Trophoblast cell (in vitro differentiated cells and primary cell): ENCODE measurements at places on chromosomes 2 and 18.

DNA sequence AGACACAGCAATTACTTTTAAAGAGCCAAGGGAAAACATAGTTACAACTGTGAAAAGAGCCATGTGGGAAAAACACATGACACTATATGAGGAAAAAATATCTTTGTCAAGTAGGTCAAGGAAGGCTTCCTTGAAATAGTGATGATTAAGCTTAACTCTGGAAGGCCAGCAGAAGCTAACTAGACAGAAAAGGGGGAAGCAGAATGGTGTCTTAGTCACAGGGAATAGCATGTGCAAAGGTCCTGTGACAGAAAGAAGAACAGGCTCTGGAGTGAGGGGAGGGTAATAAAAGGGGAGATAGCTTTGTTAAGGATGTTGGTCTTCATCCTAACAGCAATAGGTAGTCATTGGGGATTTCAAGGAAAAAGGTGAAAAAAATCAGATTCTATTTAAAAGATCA, 64.0 kb downstream of the ARHGAP25 start:
- no peak overlapping the region for H3K4me3 ChIP-seq
- no peak overlapping the region for H3K27ac ChIP-seq
- H3K36me3 ChIP-seq = no peaks in the 10 kb centered on the region

DNA sequence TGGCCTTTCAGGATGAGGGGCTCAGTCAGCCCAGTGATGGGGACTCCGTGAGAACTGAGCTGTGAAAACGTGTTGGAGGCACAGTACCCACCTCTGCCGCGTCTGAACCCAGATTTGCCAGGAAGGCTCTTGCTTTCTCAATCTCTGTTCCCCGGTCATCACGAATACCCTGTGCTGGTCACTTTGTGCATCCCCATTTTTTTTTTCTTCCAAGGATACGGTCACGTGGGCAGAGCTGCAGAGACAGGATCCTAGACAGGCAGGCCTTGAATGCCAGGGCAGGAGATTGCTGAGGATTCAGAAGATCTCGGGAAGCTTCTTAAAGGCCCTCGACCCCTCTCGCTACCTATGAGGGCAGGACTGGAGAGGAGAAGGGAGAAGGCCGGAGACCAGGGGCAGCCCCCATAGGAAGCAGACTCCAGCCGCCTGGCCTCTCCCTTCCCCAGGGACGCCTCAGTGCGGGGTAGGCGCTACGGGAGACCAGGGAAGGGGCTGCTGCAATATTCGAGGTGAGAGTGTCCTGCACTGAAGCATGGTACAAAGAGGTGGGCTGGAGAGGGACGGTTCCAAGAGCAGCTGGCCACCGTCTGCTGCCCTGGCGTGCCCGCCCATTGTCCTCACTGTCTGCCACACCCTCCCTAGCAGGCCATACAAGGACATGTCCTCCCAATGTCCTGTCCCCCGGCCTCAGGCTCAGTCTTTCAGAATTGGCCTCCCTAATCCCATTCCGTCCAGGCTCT, 29.0 kb upstream of the TAF1B start:
- H3K4me1 ChIP-seq = peaks cover 4% of the 10 kb centered on the region
- no peaks in the 10 kb centered on the region for H3K27me3 ChIP-seq
- DNase-seq = no peak
- no peak overlapping the region for H3K4me3 ChIP-seq
- H3K27ac ChIP-seq = no peak overlapping the region

- DNase-seq = peak; percentile 79
- no peaks in the 10 kb centered on the region for H3K36me3 ChIP-seq
- no peaks in the 10 kb centered on the region for H3K27me3 ChIP-seq
- H3K27ac ChIP-seq = peak overlapping the region; percentile 97
These were observed 15.0 kb downstream of the GPR45 start for GRCh38 chr2:105256431-105257047.

GRCh38 chr2:36502081-36502480, 95.9 kb downstream of the FEZ2 start:
- no peak overlapping the region for H3K4me3 ChIP-seq
- H3K36me3 ChIP-seq = peaks cover 8% of the 10 kb centered on the region
- peaks cover 2% of the 10 kb centered on the region for H3K4me1 ChIP-seq
- H3K27ac ChIP-seq = peak overlapping the region; percentile 65

GRCh38 chr18:75216212-75216910, 5.8 kb downstream of the TSHZ1 start:
- no peak overlapping the region for H3K27ac ChIP-seq
- no peak for DNase-seq
- no peak overlapping the region for H3K4me3 ChIP-seq
- H3K27me3 ChIP-seq = peaks cover 9% of the 10 kb centered on the region

DNA sequence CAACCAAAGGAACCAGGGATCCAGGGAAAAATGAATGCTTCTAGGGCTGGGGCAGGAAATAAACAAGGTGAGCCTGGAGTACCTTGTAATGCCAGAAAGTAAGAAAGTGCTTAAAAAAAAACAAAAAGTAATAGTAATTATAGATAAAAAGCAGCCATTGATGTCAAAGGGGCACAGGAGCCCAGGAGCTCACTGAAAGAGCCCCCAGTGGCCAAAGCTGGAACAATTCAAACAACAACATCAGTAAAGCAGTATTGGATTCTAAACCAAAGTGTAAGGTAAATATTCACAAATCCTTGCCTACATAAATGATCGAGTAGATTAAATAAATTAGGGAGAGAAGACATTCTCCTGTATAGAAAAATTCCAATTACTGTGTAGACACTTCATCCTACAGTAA, 114.3 kb upstream of the ARL4C start:
- DNase-seq = peak; percentile 66
- no peaks in the 10 kb centered on the region for H3K4me1 ChIP-seq
- H3K27me3 ChIP-seq = no peaks in the 10 kb centered on the region
- no peaks in the 10 kb centered on the region for H3K36me3 ChIP-seq
- H3K27ac ChIP-seq = no peak overlapping the region
- H3K4me3 ChIP-seq = no peak overlapping the region

- no peak for DNase-seq
- H3K4me1 ChIP-seq = peaks cover 10% of the 10 kb centered on the region
- H3K27me3 ChIP-seq = no peaks in the 10 kb centered on the region
- peaks cover 18% of the 10 kb centered on the region for H3K36me3 ChIP-seq
- peak overlapping the region; percentile 36 for H3K27ac ChIP-seq
- peak overlapping the region; percentile 92 for H3K4me3 ChIP-seq
These were observed 1.7 kb downstream of the MYCN start for GRCh38 chr2:15941871-15942710.

- peaks cover 20% of the 10 kb centered on the region for H3K4me1 ChIP-seq
- H3K27me3 ChIP-seq = no peaks in the 10 kb centered on the region
- H3K4me3 ChIP-seq = no peak overlapping the region
- DNase-seq = no peak
- no peaks in the 10 kb centered on the region for H3K36me3 ChIP-seq
These were observed 5.4 kb upstream of the SPOPL start for GRCh38 chr2:138496096-138496651.

DNA sequence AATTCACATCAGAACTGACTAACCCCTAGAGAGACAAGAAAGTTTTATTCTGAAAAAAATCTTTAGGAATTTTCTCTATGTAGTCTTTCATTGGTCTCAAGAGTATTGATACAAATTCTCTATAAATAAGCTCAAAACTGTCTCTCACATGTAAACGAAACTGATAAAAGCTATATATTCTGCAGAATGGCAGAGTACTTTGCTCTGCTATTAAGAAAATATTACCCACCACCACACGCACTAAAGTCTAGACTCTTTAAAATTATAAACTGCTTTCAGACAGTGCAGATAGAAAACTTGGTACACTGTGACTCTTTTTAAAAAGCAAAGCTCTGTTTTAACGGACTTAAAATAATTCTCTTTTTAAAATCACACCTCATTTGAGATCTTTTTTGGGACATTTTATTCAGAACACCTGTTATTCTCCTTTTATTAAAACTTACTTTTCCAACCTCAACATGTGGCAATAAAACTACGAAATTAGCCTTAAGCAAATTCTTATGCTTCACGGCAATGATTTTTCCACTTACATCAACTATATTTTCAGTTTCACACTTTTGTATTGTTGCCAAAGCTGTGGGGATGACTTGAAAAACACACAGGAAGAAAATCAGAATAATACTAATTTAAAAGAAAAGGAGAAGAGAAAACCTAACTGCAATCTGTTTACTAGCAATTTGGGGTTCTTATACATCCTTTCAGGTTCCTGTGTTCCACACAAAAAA, 58.0 kb downstream of the CCDC88A start:
- H3K36me3 ChIP-seq = no peaks in the 10 kb centered on the region
- no peaks in the 10 kb centered on the region for H3K27me3 ChIP-seq
- H3K27ac ChIP-seq = no peak overlapping the region
- no peak overlapping the region for H3K4me3 ChIP-seq

GRCh38 chr2:217864963-217865772, 137.6 kb downstream of the TNS1 start:
- H3K4me1 ChIP-seq = no peaks in the 10 kb centered on the region
- no peaks in the 10 kb centered on the region for H3K27me3 ChIP-seq
- no peak for DNase-seq
- no peak overlapping the region for H3K4me3 ChIP-seq

GRCh38 chr2:195818526-195818925, 161.5 kb downstream of the SLC39A10 start:
- no peak overlapping the region for H3K27ac ChIP-seq
- H3K4me1 ChIP-seq = no peaks in the 10 kb centered on the region
- no peak for DNase-seq
- H3K36me3 ChIP-seq = no peaks in the 10 kb centered on the region
- no peak overlapping the region for H3K4me3 ChIP-seq

- no peak overlapping the region for H3K27ac ChIP-seq
- no peak for DNase-seq
- H3K36me3 ChIP-seq = peaks cover 53% of the 10 kb centered on the region
- H3K4me1 ChIP-seq = no peaks in the 10 kb centered on the region
These were observed 31.0 kb downstream of the TMEM87B start for GRCh38 chr2:112085916-112086669.

DNA sequence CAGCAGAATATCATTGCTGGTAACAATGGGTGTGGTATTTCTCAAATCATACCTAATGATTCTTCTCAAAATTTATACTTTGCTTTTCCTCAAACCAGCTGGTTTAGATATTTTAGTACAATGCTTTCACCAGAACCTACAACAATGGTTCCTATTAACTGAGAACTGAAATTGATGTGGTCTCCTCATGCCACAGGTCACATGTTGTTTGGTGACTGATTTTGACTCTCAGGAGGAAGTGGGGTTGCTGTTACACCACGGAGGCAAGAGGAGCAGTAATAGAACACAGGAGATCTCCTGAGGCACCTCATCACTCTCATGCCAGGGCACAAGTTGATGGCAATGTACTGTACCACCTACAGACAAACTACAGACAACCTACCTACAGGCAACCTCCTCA, 3.0 kb upstream of the CEP68 start:
- no peaks in the 10 kb centered on the region for H3K4me1 ChIP-seq
- no peak for DNase-seq
- no peak overlapping the region for H3K27ac ChIP-seq
- H3K4me3 ChIP-seq = no peak overlapping the region
- H3K27me3 ChIP-seq = no peaks in the 10 kb centered on the region
- no peaks in the 10 kb centered on the region for H3K36me3 ChIP-seq

DNA sequence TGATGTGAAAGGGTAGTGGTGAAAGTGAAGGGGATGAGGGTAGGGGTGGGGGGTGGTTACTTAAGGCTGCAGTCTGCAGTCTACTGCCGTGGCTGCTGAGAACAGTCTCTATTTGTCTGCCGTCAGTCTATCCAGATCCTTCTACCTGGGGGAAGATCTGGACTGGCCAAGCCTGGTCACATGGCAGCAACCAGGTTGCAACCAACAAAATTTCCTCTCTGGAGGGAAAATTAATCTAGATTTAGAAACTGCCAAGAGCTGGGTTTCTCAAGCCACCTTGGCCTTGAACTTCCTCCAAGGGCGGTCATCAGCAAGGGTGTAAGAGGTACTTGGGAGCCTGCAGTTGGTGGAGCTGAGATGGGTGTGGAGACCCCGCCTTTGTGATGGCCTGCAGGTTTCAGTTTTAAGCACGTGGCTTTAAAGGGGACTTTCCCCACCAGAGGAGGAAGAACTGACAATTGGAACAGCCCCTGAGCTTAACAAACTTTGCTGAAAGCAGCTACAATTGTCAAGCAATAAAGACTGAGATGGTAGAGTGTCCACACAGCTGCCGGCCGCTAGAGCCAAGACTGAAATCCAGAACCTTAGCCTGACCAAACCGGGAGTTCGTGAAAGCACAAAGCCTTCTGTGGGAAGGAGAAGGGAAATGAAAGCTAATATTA, 31.4 kb upstream of the KCMF1 start:
- no peak overlapping the region for H3K4me3 ChIP-seq
- H3K27ac ChIP-seq = no peak overlapping the region
- no peaks in the 10 kb centered on the region for H3K4me1 ChIP-seq
- H3K27me3 ChIP-seq = no peaks in the 10 kb centered on the region
- no peak for DNase-seq

DNA sequence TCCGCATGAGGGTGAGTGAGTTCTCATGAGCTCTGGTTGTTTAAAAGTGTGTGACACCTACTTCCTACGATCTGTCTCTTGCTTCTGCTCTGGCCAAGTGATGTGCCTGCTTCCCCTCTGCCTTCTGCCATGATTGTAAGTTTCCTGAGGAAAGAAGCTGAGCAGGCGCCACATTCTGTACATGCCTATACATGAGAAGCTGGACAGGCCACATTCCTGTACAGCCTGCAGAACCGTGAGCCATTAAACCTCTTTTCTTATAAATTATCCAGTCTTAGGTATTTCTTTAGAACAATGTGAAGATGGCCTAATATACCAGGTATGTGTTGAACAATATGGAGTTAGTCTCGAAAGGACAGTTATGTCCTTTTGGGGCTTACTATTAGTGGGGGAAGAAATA, 281.0 kb downstream of the ALK start:
- H3K27ac ChIP-seq = peak overlapping the region; percentile 88
- DNase-seq = peak; percentile 78

GRCh38 chr2:11032396-11032795, 120.7 kb downstream of the KCNF1 start:
- H3K27me3 ChIP-seq = no peaks in the 10 kb centered on the region
- DNase-seq = no peak
- no peaks in the 10 kb centered on the region for H3K4me1 ChIP-seq
- no peaks in the 10 kb centered on the region for H3K36me3 ChIP-seq
- no peak overlapping the region for H3K4me3 ChIP-seq
- no peak overlapping the region for H3K27ac ChIP-seq

GRCh38 chr2:234421-234820, 29.4 kb downstream of the SH3YL1 start:
- no peak overlapping the region for H3K27ac ChIP-seq
- DNase-seq = no peak
- H3K4me3 ChIP-seq = no peak overlapping the region
- no peaks in the 10 kb centered on the region for H3K27me3 ChIP-seq
- H3K36me3 ChIP-seq = peaks cover 7% of the 10 kb centered on the region
- H3K4me1 ChIP-seq = no peaks in the 10 kb centered on the region

DNA sequence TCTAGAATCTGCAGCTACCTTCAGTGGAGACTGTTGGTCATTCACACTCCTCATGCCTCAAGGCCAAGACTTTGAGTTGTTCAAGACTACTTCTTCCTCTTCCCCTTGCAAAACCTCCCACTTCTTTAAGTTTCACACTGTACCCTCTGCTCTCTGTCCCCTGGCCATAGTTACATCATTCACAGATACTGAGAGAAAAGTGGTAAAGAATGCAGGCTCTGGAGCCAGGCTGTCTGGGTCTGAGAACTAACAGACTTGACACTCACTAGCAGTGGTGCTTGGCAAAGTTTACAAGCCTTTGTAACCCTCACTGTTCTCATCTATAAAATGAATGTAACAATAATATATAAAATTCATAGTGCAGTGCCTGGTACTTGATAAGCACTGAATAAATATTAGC, 61.8 kb downstream of the CDH20 start:
- H3K4me3 ChIP-seq = no peak overlapping the region
- no peak for DNase-seq
- peaks cover 3% of the 10 kb centered on the region for H3K4me1 ChIP-seq
- H3K27me3 ChIP-seq = no peaks in the 10 kb centered on the region
- peak overlapping the region; percentile 56 for H3K27ac ChIP-seq

GRCh38 chr2:234958311-234958710, 6.5 kb downstream of the SH3BP4 start:
- H3K27ac ChIP-seq = no peak overlapping the region
- H3K27me3 ChIP-seq = no peaks in the 10 kb centered on the region
- peaks cover 7% of the 10 kb centered on the region for H3K4me1 ChIP-seq
- DNase-seq = no peak
- H3K36me3 ChIP-seq = no peaks in the 10 kb centered on the region
- no peak overlapping the region for H3K4me3 ChIP-seq
